GM23248 (cell line): ENCODE measurements at places on chromosomes 13 and 19.

DNA sequence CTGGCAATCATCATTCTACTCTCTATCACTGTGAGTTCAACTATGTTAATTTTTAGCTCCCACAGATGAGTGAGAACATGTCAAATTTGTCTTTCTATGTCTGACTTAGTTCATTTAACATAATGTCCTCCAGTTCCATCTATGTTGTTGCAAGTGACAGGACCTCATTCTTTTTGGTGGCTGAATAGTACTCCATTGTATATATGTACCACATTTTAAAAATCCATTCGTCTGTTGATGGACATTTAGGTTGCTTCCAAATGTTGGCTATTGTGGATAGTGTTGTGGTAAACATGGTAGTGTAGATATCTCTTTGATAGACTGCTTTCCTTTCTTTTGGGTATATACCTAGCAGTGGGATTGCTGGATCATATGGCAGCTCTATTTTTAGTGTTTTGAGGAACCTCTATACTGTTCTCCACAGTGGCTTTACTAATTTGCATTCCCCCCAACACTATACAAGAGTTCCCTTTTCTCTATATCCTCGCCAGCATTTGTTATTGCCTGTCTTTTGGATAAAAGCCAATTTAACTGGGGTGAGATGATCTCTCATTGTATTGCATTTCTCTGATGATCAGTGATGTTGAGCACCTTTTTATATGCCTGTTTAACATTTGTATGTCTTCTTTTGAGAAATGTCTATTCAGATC is 124.1 kb downstream of the PCCA start:
- DNase-seq: no peak

DNA sequence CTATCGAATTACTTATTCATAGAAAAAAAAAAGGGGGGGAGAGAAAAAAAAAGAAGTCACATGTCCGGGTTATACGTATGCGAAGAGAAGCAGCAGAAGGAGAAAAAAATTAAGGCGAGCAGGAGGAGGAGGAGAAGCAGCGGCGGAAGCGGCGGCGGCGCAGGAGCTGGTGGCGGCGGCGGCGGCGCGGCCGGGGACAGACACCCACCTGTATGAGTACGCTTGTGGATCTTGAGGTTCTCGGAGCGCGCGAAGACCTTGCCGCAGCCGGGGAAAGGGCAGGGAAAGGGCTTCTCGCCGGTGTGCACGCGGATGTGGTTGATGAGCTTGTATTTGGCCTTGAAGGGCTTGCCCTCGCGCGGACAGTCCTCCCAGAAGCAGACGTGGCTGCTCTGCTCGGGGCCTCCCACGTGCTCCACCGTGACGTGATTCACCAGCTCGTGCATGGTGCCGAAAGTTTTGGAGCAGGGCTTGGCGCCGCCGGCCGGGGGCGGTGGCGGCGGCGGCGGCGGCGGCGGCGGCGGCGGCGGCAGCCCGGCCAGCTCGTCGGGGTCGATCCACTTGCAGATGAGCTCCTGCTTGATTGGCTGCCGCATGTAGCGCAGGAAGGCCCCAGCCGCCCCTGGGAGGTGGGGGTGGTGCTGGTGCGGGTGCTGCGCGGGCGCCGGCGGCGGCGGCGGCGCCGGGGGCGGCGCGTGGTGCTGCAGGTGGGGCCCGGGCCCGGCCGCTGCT is 1.5 kb downstream of the ZIC5 start:
- DNase-seq: peak; percentile 71

- no peak for DNase-seq
Measured at GRCh38 chr13:58379221-58379620, 747.7 kb downstream of the PCDH17 start.

GRCh38 chr13:83895994-83896580 is 13.8 kb upstream of the SLITRK1 start:
- no peak for DNase-seq

- DNase-seq: no peak
Measured at GRCh38 chr13:114067886-114068651, 64.4 kb downstream of the RASA3 start.

DNA sequence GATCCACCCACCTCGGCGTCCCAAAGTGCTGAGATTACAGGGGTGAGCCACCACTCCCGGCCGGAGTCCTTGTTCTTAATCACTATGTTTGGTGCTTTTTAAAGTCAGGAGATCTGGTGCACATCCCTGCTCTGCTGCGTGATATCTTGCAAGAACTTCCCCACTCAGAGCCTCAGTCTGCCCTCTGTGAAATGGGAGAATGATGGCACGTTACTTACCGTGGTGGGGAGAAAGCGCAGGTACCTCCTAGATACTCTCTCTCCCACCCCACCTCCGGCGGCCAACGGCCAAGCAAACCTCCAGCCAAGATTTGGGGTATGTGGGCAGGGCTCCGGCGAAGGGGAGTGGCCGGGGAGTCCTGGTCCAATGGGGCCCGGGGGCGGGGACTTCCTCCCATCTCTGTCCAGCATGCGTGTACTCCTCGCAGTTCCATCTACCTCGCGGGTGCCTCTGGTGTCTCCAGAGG is at the start of gene RYR1:
TSS of gene RYR1 (plus strand) at position 424 of the 466 bp plus-strand sequence. CDS start 139 bp downstream, outside the sequence.
- peak; percentile 58 for DNase-seq

DNA sequence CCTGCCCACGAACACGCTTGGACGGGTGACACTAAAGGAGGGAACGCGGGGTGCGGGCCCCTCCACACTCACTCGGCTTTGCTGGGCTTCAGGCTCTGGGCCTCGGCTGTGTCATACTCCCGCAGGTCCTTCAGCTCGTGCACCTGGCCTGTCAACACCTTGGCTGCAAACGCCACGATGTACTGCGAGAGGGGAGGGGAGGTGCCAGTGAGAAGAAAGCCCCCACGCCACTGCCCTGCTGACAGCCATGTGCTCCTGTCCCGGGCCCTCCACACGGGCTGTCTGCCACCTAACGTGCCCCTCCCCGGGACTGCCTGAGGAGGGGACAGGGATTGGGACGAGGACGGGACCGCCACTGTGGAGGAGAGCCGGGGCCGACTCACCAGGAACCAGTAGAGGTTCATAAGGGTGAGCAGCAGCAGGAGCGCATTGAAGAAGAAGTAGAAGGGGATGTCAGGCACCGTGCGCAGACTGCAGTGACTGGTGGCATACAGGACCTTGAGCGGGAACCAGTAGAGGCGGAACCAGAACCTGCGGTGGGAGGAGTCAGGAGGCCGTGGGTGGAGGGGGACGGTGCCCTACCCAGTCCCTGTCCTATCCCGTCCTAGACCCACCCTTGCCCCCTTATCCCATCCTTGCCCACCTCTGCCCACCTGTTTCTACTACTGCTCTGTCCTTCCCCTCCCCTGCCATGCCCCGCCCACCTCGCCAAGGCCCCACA is 16.9 kb downstream of the CERS1 start:
- no peak for DNase-seq

DNA sequence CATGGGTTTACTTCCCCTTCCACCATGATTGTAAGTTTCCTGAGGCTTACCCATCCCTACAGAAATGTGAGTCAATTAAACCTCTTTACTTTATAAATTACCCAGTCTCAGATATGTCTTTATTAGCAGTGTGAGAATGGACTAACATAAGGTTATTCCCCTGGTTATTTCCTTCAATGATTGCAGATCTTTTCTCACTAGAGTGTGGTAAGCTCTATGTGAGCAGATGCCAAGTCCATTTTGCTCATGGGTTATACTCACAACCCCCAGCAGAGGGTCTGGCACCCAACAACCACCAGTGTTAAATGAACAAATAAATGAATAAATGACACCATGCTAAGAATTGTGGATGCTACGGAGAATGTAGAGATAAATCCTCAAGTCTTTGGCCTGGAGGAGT is 472.8 kb downstream of the LIG4 start:
- peak; percentile 27 for DNase-seq

DNA sequence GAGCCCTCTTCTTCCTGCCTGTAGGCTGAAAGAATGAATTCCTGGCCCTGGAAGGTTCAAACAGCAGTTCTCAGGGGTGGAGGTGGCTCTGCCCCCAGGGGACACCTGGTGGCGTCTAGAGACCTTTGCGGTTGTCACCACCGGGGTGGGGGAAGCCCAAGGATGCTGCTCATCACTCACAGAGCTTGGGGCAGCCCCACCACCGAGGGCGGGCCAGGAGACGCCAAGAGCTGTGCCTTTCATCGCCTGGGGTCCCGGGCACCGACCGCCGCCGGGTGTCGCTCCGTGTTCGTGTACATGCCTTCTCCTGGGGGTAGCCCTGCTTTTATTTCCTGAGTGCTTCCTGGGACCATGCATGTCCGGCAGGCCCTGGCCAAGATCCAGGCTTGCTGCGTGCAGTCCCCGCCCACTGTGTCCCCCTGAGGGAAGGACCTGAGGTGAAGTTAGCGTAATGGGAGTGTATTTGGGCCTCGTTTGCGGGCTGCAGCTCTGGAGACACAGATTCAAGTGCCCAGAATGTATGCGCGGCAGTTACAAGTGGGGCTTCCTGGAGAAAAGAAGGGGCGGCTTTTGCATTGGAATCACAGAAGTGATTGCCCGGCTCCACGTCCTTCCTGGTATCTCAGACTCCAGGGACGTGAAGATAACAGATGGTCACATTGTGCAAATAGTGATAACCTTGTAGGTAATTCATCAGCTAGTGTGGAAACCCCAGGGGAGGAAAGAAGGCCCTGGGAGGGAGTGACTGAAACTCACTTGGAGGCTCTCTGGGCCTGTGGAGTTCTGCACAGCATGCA is 7.8 kb downstream of the DOT1L start:
- DNase-seq: no peak

GRCh38 chr13:48000559-48001113 is 437 bp downstream of the SUCLA2 start:
- peak; percentile 62 for DNase-seq

DNA sequence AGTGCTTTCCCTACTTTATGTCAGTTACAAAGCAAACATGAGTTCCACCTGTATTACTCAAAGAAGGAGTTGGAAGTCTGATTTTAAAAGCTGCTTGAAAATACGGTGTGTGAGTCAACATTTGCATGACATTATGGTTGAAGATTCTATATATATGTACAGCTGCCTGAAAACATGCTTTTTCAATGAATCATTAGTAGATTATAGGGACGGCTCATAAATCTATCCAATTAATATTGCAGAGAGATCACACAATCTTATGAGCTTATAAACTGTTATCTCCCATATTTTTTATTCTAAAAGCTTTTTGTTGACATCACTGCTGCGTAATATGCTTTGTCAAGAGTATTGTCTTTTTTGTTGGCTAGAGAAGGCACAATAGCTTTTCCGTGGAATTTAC is 873.8 kb downstream of the SLITRK6 start:
- no peak for DNase-seq

- no peak for DNase-seq
Measured at GRCh38 chr13:77305266-77305665, 21.6 kb downstream of the MYCBP2 start.

GRCh38 chr13:58144616-58145015 is 513.1 kb downstream of the PCDH17 start:
- no peak for DNase-seq

GRCh38 chr19:31821346-31821745 is 472.1 kb upstream of the TSHZ3 start:
- DNase-seq: no peak

- DNase-seq: no peak
Measured at GRCh38 chr13:78601874-78602560, 1.3 kb downstream of the POU4F1 start.

- no peak for DNase-seq
Measured at GRCh38 chr13:108734676-108735075, 105.3 kb downstream of the MYO16 start.

DNA sequence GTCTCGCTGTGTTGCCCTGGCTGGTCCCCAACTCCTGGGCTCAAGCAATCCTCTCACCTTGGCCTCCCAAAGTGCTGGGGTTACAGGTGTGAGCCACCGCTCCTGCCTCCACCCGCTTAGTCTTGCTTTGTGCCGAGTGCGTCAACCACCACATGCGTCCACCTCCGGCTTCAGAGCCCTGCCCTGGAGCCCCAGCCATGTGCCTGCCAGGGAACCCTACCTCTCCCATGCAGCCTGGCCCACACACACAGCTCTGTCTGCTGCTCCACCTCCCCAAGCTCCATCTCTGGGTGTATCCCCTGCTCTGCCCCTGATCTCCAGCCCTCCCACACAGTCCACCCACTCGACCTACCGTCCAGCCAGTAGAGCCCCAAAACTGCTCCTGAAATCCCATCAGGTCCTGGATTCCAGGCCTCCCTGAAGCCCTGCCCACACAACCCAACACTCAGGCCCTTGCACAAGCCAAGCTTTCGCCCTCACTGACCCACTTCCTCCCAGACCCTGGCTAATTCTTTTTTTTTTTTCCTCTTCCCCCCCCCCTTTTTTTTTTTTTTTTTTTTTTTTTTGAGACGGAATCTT is 9.6 kb downstream of the CYP2F1 start:
- no peak for DNase-seq

GRCh38 chr13:51222686-51223559 is 725 bp downstream of the FAM124A start:
- peak; percentile 23 for DNase-seq

DNA sequence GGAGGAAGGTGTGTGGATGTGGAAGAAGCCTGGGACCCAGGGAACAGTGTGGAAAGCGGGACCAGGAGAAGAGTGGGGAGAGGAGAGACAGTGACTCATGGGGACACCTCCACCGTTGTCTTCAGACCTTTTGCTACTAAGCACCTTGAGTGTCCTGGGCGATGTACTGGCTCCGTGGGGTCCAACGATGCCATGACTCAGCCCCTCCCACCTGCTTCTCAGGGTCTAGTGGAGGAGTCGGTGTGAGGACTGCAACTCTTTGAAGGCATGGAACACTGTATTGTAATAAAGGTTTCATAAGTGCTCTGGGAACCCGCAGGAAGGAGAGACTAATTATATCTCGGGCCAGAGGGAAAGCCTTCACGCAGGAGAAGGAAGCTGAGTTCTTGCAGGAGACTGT is 166.9 kb upstream of the KL start:
- DNase-seq: no peak

DNA sequence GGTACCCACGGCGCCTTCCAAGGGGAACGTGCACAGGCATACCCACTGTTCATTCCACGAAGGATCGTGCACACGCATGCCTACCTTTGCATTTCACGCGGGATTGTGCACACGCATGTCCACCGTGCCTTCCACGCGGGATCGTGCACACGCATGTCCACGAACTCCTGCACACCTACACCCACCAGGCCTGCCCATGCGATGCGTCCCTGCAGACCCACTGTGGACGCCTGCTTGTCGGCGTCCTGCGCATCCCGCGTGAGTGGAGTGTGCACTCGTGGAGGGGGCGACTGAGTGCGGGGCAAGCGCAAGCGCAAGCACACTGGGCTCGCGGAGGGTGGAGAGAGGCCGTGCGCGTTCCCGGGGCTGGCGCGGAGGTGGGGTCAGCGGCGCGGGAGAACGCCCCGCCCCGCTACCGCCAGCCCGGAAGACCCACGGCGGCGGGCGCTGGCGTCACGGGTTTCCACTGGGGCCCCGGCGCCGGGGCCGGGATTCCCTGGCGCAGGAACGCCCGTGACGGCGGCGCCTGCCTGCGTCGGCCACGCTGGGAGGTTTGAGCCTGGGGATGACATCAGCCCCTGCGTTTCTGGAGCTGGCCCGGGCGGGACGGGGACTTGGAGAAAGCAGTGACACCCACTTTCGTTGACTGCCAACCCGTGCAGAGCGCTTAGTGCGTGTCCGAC is 18.7 kb downstream of the GADD45B start:
- peak; percentile 97 for DNase-seq

GRCh38 chr13:44747179-44747578 is 171.0 kb upstream of the TSC22D1 start:
- DNase-seq: peak; percentile 4
